ENCODE measurements at places on chromosomes 5 and 9. TPM values are rescaled to one million over a fixed set of nuclear protein-coding genes. Genes with fewer than 3 reads are reported as not detected.
A peak's percentile ranks its signal among the peaks of the same experiment; 100 is the strongest.

GRCh38 chr9:136526625-136527066 is 19.2 kb downstream of the NOTCH1 start:
- no peak for DNase-seq

DNA sequence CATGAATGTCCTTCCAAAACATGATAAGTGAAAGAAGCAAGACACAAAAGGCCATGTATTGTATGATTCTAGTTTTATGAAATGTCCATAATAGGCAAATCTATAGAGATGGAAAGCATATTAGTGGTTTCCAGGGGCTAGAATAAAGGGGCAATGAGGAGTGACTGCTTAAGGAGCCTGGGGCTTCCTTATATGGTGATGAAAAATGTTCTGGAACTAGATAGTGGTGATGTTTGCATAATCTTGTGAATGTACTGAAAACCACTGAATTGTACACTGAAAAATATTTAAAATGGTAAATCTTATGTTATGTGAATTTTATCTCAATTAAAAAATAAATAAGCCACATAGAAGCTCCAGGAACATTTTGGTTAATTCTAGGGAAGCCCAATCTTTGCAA is 144.4 kb upstream of the ANKRD55 start:
- no peak for DNase-seq

GRCh38 chr9:68429631-68430030 is 73.2 kb downstream of the PGM5 start:
- DNase-seq, result no peak

- DNase-seq, result no peak
Measured at GRCh38 chr9:72843520-72844439, 109.1 kb downstream of the ALDH1A1 start.

DNA sequence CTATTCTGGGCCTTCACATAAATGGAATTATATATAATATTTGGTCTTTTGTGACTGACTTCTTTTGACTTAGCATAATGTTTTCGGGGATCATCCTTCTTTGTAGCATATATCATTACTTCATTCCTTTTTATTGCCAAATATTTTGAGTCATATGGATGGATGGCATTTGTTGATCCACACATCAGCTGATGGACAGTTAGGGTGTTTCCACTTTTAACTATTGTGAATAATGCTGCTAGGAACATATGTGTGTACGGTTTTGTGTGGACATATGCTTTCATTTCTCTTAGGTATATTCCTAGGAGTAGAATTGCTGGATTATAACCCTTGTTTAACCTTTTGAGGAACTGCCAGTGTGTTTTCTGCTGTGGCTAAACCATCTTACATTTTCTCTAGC is 249.6 kb downstream of the FANCC start:
- DNase-seq, result no peak

GRCh38 chr9:6212722-6213375 is 2.8 kb upstream of the IL33 start:
- DNase-seq, result no peak

- DNase-seq, result no peak
Measured at GRCh38 chr9:137648396-137648795, 29.6 kb downstream of the EHMT1 start.

- DNase-seq, result no peak
Measured at GRCh38 chr5:73668017-73668416, 42.0 kb downstream of the ARHGEF28 start.

DNA sequence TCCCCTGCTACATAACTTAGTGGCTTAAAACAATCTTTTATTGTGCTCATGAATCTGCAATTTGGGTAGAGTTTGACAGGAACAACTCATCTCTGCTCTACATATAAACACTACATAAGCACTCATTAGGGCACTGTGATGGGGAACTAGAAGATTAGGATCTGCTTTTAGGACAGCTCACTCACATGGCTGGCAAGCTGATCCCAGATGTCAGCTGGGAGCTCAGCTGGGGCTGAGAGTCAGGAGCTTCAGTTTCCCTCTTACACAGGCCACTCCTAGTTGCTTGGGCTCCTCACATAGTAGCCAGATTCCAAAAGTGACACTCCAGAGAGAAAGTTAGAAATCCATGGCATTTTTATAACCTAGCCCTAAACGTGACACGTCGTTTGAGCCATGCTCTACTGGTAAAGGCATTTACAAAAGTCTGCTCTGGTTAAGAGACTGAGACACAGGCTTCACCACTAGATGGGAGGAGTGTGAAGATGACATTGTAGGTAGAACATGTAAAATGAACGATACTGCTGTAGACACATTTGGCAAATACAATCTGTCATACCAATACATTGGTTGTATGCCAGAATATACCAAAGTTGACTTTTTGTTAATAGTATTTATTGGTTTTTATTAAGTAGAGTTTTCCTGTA is 23.6 kb downstream of the SCAI start:
- no peak for DNase-seq

DNA sequence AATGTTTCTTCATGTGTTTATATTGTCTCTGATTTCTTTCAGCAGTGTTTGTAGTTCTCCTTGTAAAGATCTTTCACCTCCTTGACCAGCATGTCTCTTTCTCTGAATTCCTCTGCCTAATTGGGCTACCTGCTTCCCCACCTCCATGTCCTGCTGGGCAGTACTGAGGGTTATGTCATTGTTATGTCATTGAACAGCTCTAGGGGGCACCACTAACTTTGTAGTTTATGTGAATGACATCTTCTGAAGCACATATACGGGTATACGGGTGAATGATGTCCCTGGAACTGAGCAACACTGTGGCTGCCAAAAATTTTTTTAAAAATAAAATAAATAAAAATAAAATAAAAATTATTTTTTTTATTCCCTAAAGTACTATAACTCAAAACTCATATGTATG is 16.9 kb upstream of the SNCAIP start:
- DNase-seq, result no peak

- no peak for DNase-seq
Measured at GRCh38 chr5:108259306-108259705, 122.6 kb downstream of the FBXL17 start.

DNA sequence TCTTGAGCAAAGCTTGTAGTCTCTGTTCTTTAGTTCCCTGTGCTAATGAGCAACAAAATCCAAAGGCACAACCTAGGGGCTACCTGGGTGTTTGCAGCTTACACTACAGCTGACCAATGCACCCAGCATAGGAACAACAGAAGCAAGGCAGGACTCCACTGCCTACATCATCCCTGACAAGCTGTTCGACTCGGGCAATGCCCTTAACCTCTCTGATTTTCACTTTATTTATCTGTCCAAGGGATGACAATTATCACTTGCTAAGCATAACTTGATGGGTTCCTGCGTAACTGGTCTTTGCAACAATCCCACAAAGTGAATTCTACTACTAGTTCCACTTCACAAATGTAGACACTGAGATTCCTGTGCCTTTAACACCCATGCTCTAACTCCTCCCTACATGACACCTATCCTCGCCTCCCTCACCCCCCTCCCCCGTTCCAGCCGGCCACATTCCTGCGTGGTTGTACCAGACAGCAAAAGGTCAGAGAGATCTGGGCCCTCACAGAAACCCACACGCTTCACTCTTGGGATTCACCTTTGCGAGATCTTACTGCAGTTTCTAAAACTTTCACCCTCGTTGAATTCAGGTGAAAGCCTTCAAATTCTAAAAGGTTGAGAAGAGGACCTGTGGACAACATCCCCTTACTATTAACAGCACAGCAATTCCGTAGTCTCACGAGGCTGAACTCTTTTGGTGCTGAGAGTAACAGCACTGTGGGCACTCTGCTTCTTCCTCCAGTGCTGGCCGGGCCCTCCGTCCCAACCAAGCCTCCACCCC is 995 bp downstream of the IPPK start:
- peak; percentile 49 for DNase-seq

- no peak for DNase-seq
Measured at GRCh38 chr5:77719666-77720363, 56.3 kb downstream of the TBCA start.

GRCh38 chr9:89366711-89367110 is 48.4 kb downstream of the SECISBP2 start:
- DNase-seq, result no peak

DNA sequence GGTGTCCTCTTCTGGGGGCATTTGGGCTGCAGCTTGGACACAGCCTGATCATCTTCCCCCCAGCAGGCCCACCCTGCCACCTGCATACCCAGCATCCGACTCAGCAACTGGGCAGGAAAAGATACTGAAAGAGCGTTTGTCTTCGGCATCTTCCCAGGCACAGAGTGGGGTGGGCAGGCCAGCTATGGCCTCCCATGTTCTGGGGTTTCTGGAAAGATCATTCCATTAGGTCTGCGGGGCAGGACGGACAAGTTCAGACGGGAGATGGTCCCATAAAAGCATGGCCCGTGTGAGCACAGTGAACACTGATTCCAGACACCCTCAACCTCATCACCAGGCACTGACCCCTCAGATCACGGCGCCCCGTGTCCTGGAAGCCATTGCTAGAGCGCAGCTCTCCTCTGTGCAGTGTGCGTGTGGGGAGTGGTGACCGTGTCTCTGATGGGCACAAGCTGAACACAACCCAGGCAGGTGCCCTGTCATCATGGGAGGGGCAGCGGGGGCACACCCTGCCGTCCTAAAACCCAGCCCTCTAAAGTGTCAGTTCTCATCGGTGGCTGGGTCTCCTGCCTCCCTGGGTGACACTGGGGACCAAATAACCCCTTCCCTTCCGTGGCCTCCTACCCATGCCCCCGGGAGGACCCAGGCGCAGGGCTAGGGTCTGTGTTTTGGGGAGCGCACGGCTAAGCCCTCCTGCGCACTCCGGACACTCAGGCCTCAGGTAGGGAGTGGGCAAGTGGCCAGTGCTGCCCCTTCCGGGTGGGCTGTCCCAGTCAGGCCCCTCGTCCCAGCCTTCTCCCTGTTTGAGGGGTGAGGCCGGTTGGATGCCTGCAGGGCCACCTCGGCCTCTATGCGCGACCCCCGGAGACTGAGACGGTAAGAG is 13.2 kb upstream of the TMEM250 start:
- DNase-seq, result no peak

- no peak for DNase-seq
Measured at GRCh38 chr5:176882567-176882903, 16.6 kb downstream of the HK3 start.

GRCh38 chr5:112109331-112110007 is 309.6 kb downstream of the EPB41L4A start:
- DNase-seq, result no peak

- DNase-seq, result no peak
Measured at GRCh38 chr5:11023945-11024344, 262.9 kb upstream of the DAP start.

The NUTM2F gene
- not detected for total RNA-seq

The MOB3B gene
- 0.45 TPM for total RNA-seq

The ELAVL2 gene
- not detected for total RNA-seq

The CA9 gene
- 0.24 TPM for total RNA-seq

The GCNT4 gene
- total RNA-seq, result 1.2 TPM

The CLK4 gene
- total RNA-seq, result 21.2 TPM

The STC2 gene
- total RNA-seq, result 3.2 TPM

The DENND1A gene
- 15.5 TPM for total RNA-seq

The AHRR gene
- 22.2 TPM for total RNA-seq

The UBE2QL1 gene
- not detected for total RNA-seq

The DBH gene
- not detected for total RNA-seq

The CCNH gene
- total RNA-seq, result 42.4 TPM

Data from activated T-cell treated with anti-CD3 and anti-CD28 coated beads, Interleukin-2, amount 50 U/mL, for 4 hours (primary cell).